ENCODE measurements at places on chromosomes 5 and 9. TPM values are rescaled to one million over a fixed set of nuclear protein-coding genes. Genes with fewer than 3 reads are reported as not detected.

OMD gene
- 1.1 TPM for polyA plus RNA-seq

EDIL3 gene
- 1.6 TPM for polyA plus RNA-seq

IFNK gene
- not detected for polyA plus RNA-seq

PLCXD3 gene
- 0.19 TPM for polyA plus RNA-seq

C9 gene
- not detected for polyA plus RNA-seq

SLC23A1 gene
- polyA plus RNA-seq, result 0.12 TPM

BTNL3 gene
- polyA plus RNA-seq, result 0.06 TPM

GGTA1 gene
- 26.5 TPM for polyA plus RNA-seq

IL7R gene
- 2.5 TPM for polyA plus RNA-seq

CDC20B gene
- not detected for polyA plus RNA-seq

ANKRD20A1 gene
- 5.2 TPM for polyA plus RNA-seq

MYOZ3 gene
- 0.05 TPM for polyA plus RNA-seq

TRIM14 gene
- polyA plus RNA-seq, result 12.2 TPM

MVB12B gene
- polyA plus RNA-seq, result 2.1 TPM

RHOBTB3 gene
- polyA plus RNA-seq, result 3.5 TPM

EQTN gene
- not detected for polyA plus RNA-seq

IZUMO3 gene
- polyA plus RNA-seq, result not detected

GZMA gene
- polyA plus RNA-seq, result 2.5 TPM

ACTBL2 gene
- not detected for polyA plus RNA-seq

SLC46A2 gene
- polyA plus RNA-seq, result 1.0 TPM

PCDHGC4 gene
- polyA plus RNA-seq, result 0.45 TPM

CCDC192 gene
- not detected for polyA plus RNA-seq

SLC6A19 gene
- polyA plus RNA-seq, result not detected

ATG10 gene
- 5.1 TPM for polyA plus RNA-seq

LCN10 gene
- 14.9 TPM for polyA plus RNA-seq

IL5 gene
- not detected for polyA plus RNA-seq
